NCI-H460 (cell line): ENCODE measurements at places on chromosomes 5 and 9. TPM values are rescaled to one million over a fixed set of nuclear protein-coding genes. Genes with fewer than 3 reads are reported as not detected.

LHX2 gene
- 4.6 and 5.5 TPM in 2 replicates for total RNA-seq

IL13 gene
- total RNA-seq: not detected in 2 replicates

GABRP gene
- not detected in 2 replicates for total RNA-seq

IL3 gene
- not detected in 2 replicates for total RNA-seq
